ENCODE measurements at places on chromosomes 1 and 21.

GRCh38 chr1:221806236-221806635 lies 64.3 kb upstream of the DUSP10 start:
- DNase-seq, result no peak

DNA sequence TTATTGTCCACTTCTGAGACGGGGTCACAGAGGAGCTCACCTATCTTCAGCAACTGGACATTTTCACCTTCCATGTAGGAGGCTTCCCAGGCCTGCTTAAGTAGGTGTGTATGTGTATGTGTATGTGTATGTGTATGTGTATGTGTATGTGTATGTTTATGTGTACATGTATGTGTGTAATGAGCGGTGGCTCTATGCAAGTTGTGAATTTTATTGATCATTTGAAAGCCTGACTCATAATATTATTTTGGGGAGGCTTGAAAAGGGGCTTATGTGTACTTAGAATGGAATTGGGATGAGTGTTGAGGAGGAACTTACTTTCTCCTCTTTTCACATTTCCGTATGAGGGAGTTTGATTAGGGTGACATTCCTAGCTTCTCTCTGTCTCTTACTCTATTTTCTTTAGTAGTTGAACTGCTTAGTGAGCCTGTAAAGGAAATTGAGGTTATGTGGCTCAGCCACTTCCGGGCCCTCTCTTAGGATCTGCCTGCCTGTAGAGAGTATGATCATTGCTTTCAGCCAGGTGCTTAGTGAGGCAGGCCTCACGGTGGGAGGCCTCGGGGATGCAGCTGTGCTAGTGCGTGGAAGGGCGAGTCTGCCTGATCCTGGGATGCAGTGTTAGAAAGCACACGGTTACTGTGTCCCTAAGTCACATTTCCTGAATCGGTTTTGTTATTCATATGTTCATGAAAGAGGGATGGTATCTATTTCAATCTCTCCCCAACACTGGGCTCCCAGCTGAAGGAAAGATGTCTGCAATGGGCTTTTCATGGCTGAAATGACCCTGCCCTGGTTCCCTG lies 61.0 kb downstream of the IER5 start:
- DNase-seq, result no peak

- DNase-seq, result no peak
These were observed 386.2 kb upstream of the ADGRL2 start for GRCh38 chr1:81414488-81415015.

- DNase-seq, result no peak
These were observed 2.2 kb downstream of the CSF1 start for GRCh38 chr1:109912873-109913272.

DNA sequence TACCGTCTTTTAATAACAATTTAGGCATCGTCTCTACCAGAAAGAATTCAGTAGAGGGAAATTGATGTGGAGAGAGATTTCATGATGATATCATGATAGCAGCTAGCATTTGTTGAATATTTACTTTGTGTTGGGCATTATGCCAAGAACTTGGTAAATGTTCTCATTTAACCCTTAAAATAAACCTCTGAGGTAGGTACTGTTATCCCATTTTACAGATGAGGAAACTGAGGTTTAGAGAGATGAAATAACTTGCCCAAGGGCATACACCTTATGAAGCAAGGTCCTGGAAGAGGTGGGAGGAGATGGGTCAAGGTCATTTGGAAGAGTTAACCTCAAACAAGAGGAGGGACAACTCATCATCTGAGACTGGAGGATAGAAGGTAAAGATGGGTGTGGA lies 34.8 kb downstream of the TSNAX start:
- no peak for DNase-seq

DNA sequence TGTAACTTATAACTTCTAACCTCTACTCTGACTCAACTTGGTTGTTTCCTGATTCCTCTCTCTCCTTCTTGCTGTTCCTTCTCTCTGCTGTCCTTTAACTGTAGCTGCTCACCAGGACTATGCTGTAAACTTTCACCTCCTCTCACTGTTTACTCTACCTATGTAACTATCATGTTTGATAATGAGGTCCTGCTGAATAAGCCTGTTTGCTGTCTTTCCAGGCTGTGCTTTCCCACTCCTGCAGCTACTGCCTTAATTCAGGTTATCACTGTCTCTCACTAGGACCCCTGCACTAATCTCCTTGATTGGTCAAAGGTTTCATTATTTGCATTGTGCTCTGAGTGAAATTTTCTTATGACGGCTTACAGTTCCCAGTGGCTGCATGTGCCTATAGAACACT lies 633.9 kb upstream of the PTBP2 start:
- DNase-seq, result no peak

DNA sequence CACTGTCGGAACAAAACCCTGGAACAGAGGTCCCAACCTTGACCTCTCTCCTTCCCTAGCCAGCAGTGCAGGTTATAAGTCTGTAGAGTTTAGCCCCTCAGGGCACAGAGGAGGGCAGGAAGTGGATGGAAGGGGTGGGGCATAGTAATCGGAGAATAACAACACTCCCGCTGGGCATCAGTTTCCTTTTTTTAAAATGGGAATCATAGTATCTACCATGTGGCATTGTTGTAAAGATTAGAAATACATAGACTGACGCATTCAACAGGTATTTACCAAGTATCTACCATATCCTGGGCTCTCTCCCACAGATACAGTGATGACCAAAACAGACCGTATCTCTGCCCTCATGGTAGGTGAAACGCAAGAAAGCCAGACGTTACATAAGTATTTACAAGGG lies 24.9 kb upstream of the ATF3 start:
- DNase-seq, result no peak

GRCh38 chr1:205508227-205508714 lies 3.8 kb downstream of the CDK18 start:
- no peak for DNase-seq

Measured in dermis microvascular lymphatic vessel endothelial cell (primary cell).